DMS79 treated with DMSO at 0.1 percent for 48 hours (cell line): ENCODE measurements at places on chromosomes 13 and 19.
A peak's percentile ranks its signal among the peaks of the same experiment; 100 is the strongest.

DNA sequence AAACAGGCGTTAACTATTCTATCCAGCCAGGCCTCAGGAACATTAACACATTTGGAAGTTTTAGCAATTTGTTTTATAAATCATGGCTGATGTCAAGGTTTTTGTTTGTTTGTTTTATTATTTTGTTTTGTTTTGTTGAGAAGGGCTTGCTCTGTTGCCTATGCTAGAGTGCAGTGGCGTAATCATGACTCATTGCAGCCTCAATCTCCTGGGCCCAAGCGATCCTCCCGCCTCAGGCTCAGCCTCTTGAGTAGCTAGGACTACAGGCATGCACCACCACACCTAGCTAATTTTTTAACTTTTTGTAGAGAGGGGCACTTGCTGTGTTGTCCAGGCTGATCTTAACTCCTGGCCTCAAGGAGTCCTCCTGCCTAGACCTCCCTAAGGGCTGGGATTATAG lies 28.3 kb downstream of the NUP58 start:
- no peak for DNase-seq

- DNase-seq: no peak
Observed at GRCh38 chr13:113475911-113476310, 14.6 kb downstream of the DCUN1D2 start.

DNA sequence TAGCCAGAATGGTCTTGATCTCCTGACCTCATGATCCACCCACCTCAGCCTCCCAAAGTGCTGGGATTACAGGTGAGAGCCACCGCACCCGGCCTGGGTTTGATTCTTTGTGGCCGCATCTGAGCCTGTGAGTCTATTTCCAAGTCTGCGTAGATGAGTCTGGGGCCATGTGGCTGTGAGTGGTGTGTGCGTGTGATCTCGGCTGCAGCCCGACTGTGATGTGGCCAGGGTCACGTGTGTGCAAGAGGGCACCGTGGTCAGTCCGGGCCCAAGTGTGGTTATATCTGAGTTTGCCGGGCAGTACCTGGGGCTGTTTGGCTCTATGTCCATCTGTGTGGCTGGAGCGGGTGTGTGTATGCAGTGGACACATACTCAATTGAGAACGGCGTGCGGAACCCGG lies 5.4 kb downstream of the MEIS3 start:
- DNase-seq: no peak

DNA sequence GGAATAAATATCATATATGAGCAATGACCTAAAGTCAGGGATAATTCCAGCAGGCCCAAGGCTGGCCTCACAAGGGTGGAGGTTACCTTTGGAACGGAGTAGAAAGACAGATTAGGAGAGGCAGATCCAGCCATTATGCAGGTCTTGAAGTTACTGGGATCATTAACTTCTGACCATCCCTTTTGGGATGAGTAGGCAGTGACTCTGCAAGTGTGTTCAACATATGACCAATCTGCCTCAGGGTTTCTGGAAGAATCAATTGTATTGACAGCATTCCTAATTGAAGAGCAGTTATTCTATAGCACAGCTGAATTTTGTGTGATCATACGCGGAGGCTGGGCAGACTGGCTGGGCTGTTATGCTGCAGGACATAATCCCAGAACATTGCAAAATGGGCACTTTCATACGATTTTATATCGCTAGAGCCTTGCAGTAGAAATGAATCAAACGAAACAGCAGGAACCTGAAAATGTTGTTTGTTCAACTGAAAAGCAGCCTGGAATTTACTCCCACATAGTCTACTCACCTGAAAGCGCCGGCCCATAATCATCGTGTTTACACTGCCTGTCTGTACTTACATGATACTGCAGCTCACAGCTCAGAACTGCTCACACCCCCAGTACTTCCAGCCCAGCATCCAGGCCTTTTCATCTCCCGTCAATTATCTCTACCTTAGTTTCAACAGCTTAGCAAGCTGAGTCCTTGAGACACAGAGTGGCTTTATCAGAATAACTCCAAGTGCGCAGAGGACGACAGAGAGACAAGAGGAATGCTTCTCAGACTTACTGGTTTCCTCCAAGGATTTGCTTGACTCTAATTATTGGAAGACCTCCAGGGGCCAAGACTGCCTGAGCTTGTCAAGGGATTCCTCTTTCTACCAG lies 556.1 kb downstream of the EFNB2 start:
- DNase-seq: no peak

- DNase-seq: peak; percentile 19
Observed at GRCh38 chr13:51541809-51542258, 42.4 kb upstream of the WDFY2 start.

DNA sequence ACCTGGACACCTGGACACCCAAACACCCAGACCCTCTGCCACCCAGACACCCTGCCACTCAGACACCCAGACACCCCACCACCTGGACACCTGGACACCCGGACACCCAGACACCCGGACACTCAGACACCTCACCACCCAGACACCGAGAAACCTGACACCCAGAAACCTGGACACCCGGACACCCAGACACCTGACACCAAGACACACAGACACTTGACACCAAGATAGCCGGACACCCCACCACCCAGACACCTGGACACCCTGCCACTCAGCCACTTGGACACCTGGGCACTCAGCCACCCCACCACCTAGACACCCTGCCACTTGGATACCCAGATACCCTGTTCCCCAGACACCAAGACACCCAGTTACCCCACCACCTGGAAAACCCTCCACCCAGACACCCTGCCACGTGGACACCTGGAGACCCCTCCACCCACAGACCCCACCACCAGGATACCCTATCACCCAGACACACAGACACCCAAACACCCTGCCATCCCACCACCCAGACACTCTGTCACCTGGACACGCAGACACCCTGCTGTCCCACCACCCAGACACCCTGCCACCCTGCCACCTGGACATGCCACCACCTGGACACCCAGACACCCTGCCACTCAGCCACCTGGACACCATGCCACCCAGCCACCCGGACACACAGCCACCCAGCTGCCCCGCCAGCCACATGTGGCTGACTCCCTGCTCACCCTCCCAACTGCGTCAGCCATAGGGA lies 17.4 kb downstream of the C19orf12 start:
- DNase-seq: no peak

DNA sequence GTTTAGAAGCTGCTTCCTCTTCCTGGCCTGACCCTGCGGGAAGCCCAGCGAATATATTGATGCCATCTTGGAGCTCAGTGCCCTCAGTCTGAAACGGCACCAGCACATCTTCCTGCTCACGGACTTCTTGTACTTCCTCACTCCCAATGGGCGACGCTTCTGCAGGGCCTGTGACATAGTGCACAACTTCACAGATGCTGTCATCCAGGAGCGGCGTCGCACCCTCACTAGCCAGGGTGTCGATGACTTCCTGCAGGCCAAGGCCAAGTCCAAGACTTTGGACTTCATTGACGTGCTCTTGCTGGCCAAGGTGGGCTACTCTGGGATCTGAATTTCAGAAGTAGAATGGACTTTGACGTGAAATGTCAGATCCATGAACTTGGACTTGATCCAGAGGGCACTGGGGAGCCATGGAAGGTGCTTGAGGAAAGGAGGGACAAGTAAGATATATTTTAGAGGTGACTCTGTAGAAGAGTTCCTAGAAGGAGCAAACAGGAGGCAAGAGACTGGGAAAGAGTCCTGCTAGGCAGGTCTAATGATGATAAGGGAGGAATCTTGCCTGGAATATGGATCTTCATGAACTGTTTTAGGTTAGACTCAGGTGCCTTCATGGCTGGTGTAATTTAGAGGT lies 38.4 kb upstream of the CYP4F8 start:
- no peak for DNase-seq

DNA sequence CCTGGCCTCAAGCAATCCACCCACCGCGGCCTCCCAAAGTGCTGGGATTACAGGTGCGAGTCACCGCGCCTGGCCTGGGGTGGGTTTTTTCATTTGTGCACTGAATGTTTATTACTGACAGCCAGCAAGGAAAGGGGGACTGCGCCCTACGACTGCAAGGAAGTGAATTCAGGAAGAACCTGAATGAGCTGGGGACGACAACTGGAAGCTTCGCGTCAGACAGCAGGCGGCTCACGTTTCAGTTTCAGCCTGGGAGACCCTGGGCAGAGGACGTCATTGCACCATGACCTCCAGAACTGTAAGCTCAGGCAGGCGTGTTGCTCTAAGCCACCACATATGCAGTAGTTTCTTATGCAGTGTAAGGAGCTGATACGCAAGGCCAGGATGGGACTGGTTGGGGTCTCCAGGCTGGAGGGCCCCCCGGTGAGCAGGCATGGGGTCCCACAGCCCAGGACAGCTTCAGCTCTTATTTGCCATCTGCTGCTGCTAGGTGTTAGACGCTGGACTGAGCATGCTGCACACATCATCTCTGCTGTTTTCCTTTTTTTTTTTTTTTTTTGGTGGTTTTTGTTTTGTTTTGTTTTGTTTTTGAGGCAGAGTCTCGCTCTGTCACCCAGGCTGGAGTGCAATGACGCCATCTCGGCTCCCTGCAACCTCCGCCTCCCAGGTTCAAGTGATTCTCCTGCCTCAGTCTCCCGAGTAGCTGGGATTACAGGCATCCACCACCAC lies 66.6 kb downstream of the GADD45B start:
- no peak for DNase-seq

DNA sequence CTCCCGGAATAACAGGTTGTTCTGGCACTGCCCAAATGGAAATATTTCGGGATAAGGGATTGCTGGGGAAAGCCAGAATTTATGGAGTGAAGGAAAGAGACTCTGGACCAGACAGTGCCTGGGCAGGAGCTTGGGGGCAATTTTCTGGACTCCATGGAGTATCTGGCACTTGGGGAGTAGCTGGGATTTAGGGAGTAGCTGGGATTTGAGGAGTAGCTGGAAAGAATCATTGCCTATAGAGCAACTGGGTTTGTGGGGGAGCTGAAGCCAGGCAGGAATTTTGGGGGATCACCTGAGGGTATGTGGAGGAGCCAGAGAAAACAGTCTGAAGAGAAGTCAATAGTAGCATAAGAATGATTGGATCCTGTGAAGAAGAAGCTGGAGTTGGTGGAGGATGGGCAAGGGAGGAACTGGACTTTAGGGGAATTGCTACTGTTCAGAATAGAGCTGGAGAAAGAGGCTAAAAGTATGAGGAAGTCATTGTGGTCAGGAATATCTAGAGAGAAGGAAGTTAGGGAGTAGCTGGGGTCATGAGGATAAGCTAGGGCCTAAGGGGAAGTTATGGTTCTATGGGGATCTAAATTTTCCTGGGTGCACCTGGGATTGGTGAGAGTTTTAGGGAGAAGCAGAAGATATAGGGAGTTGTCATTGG lies 14.8 kb downstream of the FSD1 start:
- DNase-seq: no peak

DNA sequence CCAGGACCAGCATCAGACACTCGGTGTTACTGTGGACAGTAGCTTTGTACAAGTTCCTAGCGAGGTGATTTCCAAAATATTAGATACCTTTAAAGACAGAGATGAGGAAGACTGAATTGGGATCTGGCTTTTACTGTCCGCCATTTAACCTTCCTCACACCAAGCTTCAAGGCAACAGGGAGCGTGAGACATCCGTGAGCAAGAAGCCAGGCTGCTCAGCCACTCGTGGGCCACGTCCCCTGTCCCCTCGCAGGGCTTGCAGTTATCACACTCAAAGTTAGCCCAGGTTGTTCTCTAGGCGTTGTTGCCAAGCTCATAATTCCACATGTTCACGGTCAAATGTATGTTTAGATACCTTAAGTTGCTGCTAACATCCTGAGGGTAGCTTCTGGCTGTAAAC lies 102.9 kb downstream of the COL4A2 start:
- DNase-seq: no peak

- no peak for DNase-seq
Observed at GRCh38 chr13:45120967-45121831, 889 bp downstream of the GTF2F2 start.

DNA sequence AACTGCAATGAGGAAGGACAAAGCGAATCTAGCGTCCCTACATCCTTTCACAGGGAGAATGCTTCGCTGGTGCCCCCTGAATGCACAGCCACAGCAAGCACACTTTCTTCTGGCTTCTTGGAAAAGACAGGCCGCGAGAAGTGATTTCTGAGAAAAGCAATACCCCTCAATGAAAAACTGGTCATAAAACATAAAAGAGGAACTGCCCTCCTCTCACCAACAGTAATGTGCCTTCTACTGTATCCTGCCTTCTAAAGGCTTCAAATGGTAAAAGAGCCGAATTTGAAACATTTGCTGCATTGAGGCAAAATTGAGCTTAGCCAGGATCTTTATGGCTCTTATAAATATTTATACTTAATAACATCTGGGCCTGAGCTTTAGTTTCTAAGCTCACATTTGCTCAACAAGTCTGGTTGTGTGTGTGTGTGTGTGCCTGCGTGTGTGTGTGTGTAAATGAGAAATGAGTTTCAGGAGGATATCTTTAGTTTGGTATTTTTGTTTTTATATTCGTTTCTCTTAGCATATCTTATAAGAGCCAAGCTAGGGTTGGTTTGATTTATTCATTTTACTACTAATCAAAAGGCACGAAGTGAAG lies 246.1 kb upstream of the MAB21L1 start:
- no peak for DNase-seq

DNA sequence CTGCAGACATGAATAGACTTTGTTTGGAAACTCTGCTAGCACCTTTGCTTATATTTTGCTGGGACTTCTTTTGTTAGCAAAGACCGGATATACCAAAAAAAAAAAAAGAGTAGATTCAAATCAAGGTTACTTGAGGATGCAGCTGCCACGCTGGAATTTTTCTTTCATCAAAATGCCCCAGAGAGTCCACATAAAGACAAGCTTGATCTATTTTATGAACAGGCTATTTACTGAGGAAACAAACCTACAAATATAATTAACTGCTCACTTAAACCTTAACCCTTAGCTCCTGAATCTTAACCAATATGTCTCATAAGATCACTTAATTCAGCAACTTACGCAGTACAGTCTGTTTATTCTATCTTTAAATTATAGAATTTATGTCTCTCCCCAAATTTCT lies 27.1 kb upstream of the DOCK9 start:
- peak; percentile 95 for DNase-seq

DNA sequence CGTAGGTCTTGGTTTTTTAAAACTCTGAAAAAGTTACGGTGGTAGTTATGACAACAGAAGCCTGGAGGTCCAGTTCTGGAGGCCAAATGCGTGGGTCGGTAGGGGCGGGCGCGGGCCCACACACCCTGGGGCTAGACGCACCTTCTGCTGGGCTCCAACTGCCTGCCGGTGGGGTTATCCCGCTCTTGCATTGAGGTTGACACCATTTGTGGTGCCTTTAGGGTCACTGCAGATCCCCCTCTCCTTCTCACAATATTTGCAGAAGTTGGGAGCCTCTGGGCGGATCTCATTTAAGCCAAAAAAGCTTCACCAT lies 81.6 kb downstream of the CHST8 start:
- DNase-seq: no peak

GRCh38 chr19:33444562-33445441 lies 71.3 kb downstream of the CEBPG start:
- DNase-seq: no peak

GRCh38 chr13:110331362-110331761 lies 24.3 kb downstream of the COL4A2 start:
- no peak for DNase-seq

- no peak for DNase-seq
Observed at GRCh38 chr13:25080773-25081172, 15.2 kb upstream of the PABPC3 start.
